ENCODE measurements at places on chromosomes 16 and 17.

DNA sequence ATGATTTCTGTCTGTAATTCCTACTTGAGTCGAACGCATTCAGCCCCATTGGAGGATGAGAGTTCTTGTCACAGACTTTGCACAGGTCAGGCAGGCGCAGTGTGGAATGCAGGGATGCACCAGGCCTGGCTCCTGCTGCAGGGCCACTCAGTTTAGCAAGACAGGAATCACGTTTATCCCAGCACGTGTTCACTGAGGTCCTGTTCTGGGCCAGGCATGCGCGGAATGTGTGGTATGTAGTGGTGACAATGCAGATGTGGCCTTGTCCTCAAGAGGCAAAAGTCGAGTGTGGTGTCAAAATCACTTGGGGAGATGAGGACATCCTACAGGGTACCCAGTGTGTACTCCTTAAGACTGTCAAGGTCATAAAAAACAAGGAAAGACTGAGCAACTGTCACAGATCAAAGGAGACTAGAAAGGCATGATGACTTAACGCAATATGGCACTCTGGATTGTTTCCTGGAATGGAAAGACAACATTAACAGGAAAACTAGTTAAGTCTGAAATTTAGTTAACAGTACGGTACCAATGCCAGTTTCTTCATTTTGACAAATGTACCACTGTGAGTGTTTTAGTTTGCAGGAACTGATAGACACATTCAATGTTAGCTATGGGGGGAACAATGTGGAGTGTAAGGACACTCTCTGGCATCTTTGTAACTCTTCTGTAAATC, 121.5 kb upstream of the ADAMTS18 start:
- DNase-seq: no peak

DNA sequence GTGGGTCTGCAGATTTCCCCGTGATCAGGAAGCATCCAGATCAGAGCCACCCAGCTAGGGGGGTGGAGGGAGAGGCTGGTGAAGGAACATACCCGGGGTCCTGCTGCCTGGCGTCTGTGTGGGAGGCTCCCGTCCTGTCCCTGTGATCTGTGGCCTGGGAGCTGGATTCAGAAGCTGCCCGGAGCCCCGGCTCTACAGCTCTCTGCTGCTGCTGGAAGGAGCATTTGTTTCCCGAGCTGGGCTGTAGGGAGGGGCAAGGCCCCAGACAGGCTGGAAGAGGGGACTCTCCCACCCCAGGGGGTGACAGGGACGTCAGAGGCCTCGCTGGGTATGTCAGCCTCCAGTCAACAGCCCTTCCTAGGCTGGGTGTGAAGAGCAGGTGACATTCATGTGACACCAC, 10.2 kb downstream of the SOX8 start:
- DNase-seq: no peak

DNA sequence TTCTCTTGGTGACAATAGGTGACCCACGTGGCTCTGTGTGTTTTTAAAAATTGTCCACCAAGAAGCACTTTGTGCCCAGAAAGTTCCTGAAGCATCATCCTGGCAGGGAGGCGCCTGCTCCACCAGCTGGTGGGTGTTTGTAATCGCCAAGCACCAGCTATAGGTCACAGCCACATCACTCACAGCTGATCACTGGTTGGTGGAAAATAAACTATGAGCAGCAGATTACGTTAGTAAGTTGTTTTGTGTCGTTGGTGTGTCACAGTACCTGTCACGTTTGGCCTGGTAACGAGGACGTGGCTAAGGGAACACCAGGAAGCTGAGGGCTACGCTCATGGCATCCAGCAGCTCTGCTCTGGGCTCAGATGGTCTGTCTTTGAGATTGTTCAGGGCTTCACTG, 10.1 kb downstream of the MRM3 start:
- no peak for DNase-seq

GRCh38 chr17:51948128-51948527, 210.4 kb downstream of the CA10 start:
- DNase-seq: no peak

DNA sequence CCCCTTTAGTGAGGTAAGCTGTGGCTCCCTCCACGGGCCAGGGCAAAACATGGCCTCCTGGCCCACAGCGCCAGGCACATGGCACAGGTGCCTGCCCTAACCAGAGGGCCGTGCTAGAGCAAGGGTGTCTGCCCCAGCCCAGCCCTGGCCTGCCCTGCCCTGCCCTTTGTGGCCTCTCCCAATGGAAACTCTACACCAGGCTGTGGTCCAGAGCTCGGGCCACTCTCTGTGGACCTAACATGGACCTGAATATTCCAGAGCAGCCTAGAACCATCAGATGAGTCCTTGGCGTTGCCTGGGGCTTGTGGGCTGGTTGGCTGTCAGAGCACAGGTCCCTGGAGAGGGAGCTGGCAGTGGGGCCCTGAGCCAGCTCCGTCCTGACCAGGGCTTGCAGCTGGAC, 8.0 kb upstream of the MRPL12 start:
- no peak for DNase-seq

- no peak for DNase-seq
These were observed 29.1 kb upstream of the SHCBP1 start for GRCh38 chr16:46650254-46650623.

DNA sequence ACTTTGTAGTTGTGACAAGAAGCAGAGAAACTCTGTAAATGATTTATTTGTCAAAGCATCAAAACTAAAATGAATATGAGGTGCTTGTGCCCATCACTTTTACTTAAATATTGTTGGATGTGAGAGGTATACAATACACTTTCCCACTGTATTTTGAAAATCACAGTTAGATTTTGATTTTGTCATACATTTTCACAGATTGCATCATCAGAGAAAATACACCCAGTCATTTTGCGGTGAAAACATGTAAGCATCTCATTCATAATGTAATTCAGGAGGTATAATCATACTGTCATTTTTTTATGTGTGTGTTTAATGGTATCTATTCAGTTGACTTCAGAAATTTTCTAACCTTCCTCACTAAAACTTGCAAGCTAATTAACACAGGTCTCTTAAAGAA, 11.3 kb downstream of the ZNF207 start:
- DNase-seq: no peak

DNA sequence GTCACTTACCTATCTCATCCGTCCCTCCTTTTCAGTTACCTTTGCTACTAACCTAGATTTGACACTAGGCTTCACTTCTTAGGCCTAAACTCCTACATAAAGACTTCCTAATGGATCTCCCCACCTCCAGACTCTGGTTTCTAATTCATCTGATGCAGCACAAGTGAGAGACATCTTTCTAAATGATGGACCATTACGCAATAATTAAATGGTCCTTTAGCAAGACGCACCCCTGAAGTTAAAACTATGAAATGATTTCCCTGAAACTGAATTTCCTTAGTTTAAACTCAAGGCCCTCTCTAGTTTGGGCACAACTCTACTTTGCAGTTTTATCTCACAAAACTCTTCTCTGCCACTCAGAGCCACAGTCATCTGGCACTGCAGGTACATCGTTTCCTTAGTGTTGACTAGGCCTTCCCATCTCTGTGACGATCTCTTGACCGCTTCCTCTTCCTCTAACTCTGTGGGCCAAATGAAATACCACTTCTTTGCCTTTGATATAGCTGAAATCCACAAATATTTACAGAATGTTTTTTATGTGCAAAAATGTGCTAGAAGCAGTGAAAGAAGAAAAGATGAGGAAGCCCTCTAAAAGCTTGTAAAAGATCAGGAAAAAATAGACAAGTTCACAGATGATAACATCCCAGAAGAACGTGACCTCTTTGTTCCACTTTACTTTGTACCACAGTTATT, 3.3 kb downstream of the SYNRG start:
- no peak for DNase-seq

DNA sequence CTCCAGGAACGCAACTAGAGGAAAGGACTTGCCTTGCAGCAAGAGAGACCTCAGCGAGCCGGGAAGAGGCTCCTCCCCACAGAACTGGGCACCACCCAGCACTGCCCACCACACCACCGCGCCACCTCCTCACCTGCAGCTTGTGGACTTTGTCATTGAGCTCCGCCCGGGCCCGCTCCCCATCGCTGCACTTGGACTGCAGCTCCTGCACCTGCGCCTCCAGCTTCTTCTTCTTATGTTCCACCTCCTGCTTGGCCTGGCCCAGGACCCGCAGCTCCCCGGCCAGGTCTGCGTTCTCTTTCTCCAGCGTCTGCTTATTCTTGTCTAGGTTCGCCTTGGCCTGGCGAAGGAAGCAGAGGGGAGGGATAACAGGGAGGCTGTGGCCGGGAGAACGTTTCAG, 76.7 kb downstream of the NDE1 start:
- DNase-seq: no peak

DNA sequence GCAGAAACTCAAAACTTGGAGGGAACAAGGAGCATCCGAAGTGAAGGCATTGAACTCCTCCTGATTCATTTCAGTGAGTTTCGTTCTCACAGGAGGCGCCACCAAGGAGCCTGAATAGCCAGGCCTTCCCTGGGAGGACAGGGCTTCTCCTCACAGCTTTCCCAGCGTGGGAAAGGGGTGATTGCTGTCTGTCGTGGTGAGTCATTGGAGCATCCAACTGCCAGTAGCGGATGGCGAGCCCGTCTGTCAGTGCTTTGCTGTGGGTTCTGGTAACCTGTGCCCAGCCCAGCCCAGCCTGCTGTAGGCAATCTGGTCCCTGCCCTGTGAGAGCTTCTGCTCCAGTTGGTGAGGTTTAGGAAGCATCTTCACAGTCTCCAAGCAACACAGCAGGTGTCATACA, 28.3 kb downstream of the PLCD3 start:
- no peak for DNase-seq

DNA sequence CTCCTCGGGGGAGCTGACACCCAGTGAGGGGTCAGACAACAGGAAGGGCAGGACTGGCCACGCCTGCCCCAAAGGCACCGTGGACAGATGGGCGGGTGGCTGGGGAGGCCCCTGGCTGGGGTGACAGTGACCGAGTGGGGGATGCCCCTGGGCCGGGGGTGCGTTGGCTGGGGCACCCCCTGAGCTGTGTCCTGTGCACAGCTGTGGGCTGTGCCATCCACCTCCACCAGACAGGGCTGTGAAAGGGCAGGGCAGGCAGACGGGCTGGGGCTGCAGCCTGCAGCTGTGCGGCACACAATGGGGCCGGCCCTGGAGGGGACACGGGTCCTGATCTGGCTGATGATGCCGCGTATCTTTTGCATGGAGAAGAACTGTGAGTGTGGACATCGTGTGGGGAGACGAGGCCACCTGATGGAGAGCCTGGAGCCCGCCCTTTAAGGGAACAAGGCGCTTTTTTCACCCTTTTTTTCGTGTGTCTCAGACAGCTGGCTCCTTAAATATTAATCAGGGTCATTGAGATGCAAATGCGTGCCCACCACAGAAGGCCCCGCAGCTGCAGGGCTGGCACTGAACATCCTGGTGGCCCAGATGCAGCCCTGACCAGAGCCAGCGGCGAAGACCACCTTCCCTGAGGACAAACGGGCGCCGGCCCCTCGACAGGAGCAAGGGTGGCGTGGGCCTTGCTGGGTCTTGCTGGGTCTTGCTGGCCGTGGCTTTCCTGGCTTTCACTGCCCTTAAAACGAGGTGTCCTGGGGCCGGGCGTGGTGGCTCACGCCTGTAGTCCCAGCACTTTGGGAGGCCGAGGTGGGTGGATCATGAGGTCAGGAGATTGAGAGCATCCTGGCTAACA, 42.4 kb upstream of the GNG13 start:
- no peak for DNase-seq

DNA sequence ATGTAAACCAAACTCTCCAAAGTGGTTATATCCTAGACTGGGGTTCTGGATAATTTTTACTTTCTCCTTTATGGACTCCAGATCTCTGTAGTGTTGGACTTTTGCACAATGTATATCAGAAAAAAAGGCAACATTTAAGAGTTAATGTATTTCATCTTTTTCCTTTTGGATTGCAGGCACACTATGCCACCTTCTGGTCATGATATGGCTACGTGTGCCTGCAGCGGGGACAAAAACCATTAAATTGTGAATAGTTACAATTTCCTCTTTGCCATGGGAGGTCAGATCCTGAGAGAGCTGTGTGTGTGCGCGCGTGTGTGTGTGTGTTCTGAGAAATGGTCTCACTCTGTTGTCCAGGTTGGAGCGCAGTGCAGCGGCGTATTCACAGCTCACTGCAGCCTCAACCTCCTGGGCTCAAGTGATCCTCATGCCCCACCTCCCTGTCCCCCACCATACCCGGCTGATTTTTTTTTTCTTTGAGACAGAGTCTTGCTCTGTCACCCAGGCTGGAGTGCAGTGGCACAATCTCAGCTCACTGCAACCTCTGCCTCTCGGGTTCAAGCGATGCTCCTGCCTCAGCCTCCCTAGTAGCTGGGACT, 4.3 kb upstream of the SGF29 start:
- DNase-seq: no peak

DNA sequence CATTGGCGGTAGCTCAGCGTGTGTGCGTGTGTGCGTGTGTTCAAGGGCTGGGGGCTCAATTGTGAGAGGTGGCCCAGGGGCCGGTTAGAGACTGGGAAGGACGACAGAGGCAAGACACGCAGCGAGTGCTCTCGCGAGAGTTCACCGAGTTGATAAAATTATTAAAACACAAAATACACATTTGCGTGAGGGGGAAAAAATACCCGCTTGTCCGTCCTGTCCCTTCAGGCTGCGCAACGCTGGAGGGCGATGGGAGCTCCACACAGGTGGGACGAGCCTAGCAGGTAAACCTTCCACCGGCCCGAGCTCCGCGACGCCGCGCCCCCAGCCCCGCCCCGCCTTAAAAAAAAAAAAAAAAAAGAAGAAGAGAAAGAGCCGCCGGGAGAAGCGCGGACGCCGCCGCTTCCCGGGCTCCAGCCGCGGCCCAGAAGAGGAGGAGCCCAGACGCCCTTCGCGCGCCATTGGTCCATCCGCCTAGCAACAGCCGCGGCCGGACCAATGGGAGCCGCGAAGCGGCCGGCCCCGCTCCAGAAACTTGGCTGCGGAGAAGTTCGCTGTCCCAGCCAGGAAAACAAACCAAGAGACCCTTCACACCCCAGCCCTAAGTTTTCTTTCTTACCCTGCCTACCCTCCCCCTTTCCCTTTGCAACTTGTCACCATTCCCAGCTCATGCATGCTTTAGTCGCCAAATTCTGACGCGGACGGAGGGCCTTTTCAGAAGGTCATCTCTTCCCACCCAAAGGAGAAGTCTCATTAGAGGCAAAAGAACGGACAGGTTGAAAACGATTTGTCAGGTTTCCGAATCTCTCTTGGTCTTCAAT, 169.9 kb upstream of the MAF start:
- DNase-seq: peak; percentile 6

- DNase-seq: no peak
These were observed 11.3 kb upstream of the VWA3A start for GRCh38 chr16:22081050-22081449.

GRCh38 chr17:48068491-48068961, 20.4 kb downstream of the NFE2L1 start:
- DNase-seq: no peak
